ENCODE measurements at places on chromosomes 16 and 17.

GRCh38 chr17:56157845-56158244, 4.6 kb downstream of the ANKFN1 start:
- no peak for DNase-seq

DNA sequence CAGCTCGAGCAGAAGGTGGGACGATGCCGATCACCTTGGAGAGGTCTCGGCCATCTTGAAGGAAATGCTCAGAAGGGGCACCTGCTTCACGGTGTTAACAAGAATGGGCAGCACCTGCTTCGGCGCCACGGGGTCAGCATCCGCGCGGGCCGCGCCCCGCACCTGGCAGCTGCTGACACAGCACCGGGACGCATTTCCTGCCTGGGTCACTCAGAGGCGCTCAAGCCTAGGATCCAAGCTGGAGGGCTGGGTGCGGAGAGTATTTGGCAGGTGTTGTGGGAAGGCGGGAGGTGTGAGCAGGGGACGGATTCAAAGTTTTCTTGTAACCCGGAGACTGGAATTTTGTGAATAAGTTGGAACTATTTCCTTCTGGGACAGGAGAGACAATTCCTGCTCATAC, 39.3 kb upstream of the AKTIP start:
- no peak for DNase-seq

GRCh38 chr16:21656795-21657768, 4.7 kb upstream of the IGSF6 start:
- DNase-seq: peak; percentile 40

- DNase-seq: no peak
These were observed 89.3 kb downstream of the IRF8 start for GRCh38 chr16:85988306-85988705.

DNA sequence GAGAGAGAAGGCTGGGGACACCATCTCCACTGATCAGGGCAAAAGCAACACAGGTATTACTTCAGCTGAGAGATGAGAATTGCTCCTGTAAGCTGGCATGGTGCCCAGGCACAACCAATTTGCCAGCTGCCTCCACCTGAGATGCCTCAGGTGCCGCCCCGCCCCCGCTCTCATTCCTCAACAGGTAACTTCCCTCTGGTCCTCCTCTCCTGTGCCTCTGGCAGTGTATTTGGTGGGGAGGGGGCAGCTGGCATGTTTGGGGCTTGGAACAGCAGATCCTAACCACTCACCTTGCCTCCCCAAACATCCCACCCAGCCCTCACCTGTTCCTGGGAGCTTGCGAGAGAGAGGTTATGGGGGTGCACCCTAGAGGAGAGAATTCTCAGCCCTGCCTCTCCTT, 2.9 kb upstream of the SRCIN1 start:
- peak; percentile 76 for DNase-seq

DNA sequence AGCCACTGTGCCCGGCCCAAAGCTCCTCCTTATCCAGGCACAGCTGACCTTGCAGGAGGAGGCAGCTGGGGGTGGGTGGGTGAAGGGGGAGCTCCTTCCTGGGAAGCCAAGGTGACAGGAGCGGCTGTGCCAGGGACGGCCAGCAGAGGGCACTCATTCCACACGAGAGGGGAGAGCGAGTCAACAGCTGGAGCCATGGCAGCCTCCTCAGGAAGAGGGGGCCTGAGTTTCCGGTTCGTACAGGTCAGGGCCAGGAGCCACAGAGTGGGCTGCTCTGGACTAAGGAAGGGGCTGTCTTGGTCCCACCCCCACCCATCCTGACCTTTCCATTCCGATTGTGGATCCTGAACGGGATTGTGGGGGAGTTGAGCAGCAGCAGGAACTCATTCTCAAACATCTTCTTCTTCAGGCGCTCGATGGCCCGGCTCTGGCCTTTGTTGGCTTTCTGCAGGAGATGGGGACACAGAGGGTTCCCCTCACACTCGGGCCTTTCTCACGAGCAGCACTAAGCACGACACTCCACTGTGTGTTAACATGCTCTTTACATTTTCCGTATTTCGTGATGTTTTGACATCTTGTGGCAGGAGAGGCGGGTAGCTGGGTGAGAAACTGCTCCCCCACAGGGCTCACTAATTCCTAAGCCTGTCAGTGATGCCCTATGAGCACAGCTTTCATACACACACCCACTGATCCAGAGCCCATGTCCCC, 61.6 kb downstream of the TIMM22 start:
- peak; percentile 21 for DNase-seq

Measured in NCI-H2081 (cell line).